ENCODE measurements at places on chromosomes 7 and 10.
A peak's percentile ranks its signal among the peaks of the same experiment; 100 is the strongest.

DNA sequence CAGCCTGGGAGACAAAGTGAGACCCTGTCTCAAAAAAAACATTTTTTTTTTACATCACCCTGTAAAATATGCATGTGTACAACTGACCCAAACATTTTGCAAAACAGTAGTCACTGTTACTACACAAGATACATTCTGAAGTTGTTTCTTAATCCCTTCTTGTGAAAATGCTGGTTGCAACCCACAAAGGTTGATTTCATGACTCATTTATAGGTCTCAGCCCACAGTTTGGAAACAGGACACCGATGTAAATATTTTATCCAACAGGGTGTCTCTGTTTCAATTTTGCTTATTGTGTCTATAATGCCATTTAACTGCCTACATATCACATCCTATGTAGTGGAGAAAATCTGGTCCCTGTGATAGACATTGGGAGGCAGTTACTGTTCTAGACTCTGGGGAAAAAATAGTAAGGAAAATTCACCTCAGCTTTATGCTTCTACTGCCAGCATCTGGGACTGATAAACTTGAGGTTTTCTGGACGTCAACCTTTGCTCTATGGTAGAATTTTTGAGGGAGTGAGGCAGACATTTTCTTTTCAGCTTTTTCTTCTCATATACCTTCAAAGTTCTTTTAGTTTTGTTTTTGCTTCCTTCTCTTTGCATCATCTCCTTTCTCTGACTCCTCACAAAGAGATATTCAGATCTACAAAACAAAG, 1.6 kb upstream of the RAB19 start:
- peak; percentile 18 for DNase-seq

- no peak for DNase-seq
Observed at GRCh38 chr7:24337180-24337579, 53.2 kb downstream of the NPY start.

GRCh38 chr7:134085311-134085710, 41.8 kb upstream of the LRGUK start:
- no peak for DNase-seq

DNA sequence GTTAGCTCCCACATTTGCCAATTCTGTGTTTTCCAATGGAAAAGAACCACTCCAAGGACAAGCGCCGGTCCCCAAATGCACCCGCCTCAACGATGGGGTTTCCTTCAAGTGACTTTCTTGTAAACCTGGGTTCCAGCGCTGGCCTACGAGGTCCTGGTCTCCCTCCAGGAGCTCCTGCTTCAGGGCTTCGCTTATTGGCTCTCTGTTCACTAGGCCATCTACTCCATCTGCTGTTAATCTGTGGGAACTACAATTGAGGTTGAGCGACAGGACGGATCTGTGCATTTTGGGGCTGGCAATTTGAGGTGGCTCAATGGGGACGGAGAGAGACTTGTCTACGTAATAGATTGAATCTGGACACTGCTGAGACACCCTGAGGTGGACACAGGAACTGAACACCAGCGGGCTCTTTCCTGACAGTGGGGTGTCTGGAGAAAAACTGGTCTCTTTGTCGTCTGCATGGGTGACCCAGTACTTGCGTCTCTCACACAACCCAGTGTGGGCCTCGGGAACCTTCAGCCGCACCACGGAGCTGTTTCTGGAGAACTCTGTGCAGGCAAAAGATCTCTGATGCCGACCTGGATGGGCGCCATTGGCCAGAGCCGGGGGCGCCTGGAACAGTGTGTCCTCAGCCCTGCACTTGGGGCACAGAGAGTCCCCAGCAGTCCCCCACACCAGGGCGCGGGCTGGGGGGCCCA, 115.9 kb upstream of the ADAM12 start:
- DNase-seq, result peak; percentile 7

GRCh38 chr10:76342996-76343395, 911.6 kb downstream of the LRMDA start:
- DNase-seq, result no peak

Measured in CD4-positive, alpha-beta T cell treated with Interleukin-15 for 4 hours (primary cell).